SIG-M5 (cell line): ENCODE measurements at places on chromosomes 16 and 17.

- DNase-seq = no peak
Measured at GRCh38 chr16:13994239-13995106, 74.5 kb downstream of the ERCC4 start.

- no peak for DNase-seq
Measured at GRCh38 chr16:86772671-86773353, 194.5 kb downstream of the FOXL1 start.

- DNase-seq = no peak
Measured at GRCh38 chr16:12796498-12796897, 7.2 kb downstream of the CPPED1 start.

DNA sequence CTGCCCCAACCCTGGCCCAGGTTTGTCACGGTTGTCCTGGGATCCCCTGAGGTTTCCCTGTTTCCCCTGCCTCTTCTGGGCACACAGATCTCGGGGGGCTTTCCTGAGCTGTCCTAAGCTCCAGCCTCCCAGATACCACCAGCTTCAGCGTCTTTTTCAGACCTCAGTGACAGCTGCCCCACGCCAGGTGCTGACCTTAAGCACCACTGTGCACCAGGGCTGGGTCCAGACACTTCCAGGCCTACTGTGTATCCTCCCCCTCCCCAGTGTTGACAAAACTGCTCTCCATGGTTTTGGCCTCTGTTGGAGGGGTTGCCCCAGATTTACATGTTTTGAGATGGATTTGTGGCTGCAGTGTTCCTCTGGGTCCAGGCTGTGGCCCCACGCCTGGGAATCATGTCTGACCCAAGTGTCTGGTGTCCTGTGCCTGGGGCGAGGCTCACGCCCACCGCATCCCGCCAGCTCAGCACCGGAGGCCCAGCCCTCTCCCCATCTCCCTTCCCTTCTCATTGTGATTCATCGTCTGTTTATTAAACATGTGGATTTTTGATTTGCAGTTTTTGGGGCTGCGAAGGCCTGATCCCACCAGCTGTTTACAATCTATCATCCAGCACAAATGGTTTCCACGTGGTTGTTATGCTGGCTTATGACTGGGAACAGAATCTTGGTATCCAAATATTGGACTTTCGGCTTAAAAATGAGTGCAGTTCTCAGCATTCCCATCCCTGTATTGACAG lies 82.1 kb downstream of the METRNL start:
- no peak for DNase-seq

GRCh38 chr17:43577664-43578403 lies 31.7 kb upstream of the ETV4 start:
- no peak for DNase-seq

- no peak for DNase-seq
Measured at GRCh38 chr16:28621481-28622155, 11.8 kb upstream of the SULT1A1 start.

GRCh38 chr17:7550344-7550743 lies 1.5 kb downstream of the TNFSF12 start:
- DNase-seq = no peak

- no peak for DNase-seq
Measured at GRCh38 chr17:75773808-75774470, 8.9 kb upstream of the GALK1 start.

- no peak for DNase-seq
Measured at GRCh38 chr16:29694384-29695195, 15.6 kb downstream of the QPRT start.

DNA sequence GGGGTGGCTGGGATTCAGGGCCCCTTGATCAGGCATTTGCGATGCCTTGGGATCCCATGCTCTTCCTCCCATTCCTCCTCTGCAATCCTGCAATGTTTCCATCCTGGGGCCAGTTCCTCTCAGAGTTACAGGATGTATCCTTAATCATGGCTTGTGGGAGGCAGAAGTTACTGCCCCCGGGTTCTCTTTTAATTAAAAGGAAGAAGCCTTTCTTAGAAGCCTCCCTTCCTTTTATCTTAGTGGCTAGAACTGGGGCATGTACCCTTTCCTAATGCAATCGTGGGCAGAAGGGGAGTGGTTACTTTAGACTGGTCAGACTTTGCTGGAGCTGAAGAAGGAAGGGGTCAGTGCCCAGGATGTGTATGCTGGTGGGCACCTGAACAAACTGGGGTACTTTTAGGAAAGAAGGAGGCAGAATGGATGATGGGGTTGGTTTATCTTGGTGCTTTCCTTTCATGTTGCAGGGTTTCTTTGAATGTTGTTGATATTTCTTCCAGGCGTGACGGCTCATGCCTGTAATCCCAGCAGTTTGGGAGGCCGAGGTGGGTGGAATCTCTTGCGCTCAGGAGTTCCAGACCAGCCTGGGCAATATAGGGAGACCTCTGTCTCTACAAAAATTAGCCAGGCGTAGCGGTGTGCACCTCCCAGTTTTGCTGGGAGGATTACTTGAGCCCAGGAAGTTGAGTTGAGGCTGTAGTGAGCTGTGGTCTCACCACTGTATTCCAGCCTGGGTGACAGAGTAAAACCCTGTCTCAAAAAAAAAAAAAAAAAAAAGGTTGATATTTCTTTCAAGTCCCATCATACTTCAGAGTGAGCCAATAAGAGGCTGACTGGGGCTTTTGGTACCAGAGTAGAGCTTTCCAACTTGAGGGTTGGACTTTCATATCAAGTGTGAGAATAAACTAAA lies 13.2 kb upstream of the SPN start:
- no peak for DNase-seq

- no peak for DNase-seq
Measured at GRCh38 chr17:77212833-77213777, 72.3 kb downstream of the SEC14L1 start.

DNA sequence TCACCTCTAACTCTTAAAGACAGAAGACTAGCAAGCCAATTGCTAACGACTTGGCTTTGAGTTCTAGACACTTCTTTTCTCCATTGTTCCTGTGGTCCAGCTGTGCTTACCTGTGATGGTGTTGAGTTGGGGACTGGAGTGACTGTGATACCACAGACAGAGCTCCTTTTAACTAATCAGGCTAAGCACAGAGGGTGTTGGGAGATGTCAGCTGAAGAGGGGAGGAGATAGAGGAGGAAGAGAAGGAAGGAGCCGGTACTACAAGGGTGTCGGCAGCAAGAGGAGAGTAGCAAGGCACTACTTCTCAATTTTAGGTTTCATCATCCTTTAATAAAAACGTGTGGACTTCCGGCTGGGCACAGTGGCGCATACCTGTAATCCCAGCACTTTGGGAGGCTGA lies 5.1 kb upstream of the MYO1D start:
- no peak for DNase-seq

DNA sequence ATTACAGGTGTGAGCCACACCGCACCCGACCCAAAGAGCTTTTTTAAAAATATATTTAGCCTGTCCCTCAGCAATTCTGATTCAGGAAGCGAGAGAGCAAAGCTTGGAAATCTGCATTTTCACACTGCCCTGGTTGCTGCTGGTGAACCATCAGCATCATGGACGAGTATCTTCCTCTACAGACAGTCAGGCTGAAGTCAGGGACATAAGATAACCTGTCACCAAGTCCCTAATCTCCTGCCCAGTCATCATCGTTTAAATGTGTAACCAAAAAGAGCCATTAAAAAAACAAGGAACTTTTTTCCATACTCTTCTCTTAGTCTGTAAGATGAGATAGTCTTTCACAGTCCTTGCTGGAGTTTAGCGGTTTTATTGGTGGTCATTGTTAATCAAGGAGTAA lies 6.7 kb downstream of the PMM2 start:
- DNase-seq = no peak
